ENCODE measurements at places on chromosomes 2 and 18.

DNA sequence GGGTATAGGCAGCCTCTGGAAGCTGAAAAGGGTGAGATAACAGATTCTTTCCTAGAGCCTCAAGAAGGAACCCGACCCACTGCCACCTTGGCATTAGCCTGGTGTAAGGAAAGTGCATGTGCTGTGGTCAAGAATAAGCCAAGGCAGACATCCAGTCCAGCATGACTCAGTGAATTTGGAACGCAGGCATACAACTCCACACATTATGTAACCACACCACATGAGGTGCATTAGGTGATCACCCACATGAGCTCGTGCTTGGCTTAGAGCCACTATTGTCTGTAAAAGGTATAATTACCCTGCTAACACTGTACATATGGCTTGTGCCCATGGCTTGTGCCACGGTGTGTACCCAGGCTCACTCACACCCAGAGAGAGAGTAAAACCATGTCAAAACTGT lies 583.7 kb upstream of the HNMT start:
- no peaks in the 10 kb centered on the region for H3K4me1 ChIP-seq
- H3K27me3 ChIP-seq = no peaks in the 10 kb centered on the region
- no peak overlapping the region for H3K27ac ChIP-seq
- no peaks in the 10 kb centered on the region for H3K36me3 ChIP-seq
- H3K4me3 ChIP-seq = no peak overlapping the region

DNA sequence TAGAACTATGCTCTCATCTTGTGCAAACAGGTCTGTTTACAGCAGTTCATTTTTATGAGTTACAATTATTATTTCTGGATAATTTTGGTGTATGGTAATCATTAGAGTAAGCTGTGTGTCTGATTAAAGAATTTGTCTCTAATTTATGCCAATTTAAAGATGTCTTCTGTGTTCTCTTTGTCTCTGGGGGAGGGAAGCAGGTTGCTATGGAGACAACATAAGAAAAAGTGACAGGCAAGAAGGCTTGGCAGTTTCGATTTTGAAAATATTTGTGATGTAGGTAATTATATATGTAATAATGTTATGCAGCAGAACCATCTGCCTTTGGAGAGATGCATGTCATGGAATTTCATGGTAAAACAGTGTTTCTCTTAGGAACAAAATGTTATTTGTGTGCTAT lies 78.2 kb downstream of the SH3RF3 start:
- H3K4me3 ChIP-seq = no peak overlapping the region
- no peak overlapping the region for H3K27ac ChIP-seq
- peaks cover 30% of the 10 kb centered on the region for H3K4me1 ChIP-seq
- no peak for DNase-seq

DNA sequence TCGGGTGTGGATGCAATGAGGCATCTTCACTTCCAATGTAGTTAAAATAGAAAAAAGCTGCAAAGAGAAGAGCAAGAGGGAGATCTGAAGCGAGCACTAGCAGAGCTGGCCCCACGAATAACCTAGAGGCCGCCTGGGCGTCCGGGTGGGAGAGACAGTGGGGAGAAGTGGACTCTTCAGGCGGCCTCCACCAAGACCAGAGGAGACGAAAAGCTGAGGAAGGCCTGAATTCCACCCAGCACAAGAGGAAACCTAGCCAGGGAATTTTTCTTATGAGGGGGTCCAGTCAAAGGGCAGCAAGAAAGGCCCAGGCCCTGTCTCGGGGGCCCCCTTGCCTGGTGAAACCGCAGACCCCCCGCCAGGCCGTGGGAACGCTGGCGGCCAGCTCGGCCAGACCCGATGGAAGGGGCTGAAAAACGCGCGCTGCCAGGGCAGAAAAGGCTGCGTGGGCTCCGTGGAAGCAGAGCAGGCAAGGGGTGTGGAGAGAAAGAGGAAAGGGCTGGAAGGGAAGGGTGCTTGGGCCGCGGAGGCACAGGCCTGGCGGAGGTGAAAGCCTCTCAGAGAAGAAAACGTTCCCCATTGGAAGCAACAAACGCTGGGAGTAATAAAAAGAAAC lies 69.2 kb downstream of the KCTD1 start:
- no peaks in the 10 kb centered on the region for H3K4me1 ChIP-seq
- no peaks in the 10 kb centered on the region for H3K36me3 ChIP-seq
- no peak overlapping the region for H3K27ac ChIP-seq
- no peak for DNase-seq

DNA sequence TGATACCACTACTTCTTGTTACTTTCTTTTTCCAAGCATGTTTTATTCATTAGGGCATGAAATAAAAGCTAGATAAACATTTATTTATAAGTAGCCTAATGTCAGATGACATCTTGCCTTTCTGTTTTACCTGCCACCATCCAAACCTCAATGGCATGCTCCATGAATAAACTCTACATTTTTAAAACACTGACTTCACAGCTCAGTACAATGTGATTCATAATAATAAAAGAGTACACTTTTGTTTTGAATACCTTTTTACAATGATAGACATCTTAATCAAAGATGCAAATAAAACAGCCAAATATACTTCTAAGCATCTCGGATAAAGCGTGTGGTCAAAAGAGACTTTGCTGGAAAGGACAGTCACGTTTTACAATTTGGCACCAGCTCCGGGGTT lies 88.2 kb downstream of the SPRED2 start:
- H3K4me1 ChIP-seq = peaks cover 2% of the 10 kb centered on the region
- H3K4me3 ChIP-seq = no peak overlapping the region
- H3K27me3 ChIP-seq = peaks cover 8% of the 10 kb centered on the region
- no peak overlapping the region for H3K27ac ChIP-seq
- no peak for DNase-seq

DNA sequence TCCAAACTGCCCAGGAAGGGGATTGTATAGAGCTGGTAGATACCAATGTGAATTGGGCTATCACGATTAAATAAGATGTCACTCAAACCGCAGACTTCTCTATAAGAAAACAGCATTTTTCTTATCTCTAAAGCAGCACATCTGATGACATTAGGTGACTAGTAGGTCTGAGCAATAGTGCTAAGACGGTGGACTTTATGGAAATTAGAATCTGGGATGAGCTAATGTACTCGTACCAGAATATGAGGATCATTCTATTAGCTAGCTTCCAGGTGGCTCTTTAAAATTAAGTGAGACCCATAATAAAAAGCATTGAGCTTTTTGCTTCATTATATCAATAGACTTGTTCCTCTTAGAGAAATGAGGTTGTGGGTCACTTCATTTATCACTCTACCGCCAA lies 130.0 kb upstream of the MC4R start:
- no peaks in the 10 kb centered on the region for H3K4me1 ChIP-seq
- no peaks in the 10 kb centered on the region for H3K27me3 ChIP-seq
- no peak overlapping the region for H3K27ac ChIP-seq
- no peak for DNase-seq
- no peak overlapping the region for H3K4me3 ChIP-seq
- no peaks in the 10 kb centered on the region for H3K36me3 ChIP-seq

DNA sequence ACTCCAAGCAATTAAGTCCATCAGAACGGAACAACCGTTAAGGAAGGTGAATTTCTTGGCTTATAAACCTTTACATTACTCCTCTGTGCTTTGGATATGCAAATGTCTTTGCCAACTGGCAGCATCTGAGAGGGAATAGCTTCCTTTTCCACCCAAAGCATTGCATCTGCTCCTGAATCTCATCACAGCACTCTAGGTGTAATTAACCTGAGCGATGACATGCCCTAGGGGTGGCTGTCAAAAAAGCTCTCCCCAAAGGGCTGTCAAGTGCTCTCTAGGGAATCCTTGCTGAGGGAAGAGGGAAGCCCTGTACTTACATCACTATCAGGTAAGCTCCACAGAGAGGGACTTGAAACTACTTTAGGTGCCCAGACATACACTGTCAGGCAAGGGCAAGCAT lies 5.5 kb upstream of the SMARCAL1 start:
- H3K27me3 ChIP-seq = no peaks in the 10 kb centered on the region
- no peaks in the 10 kb centered on the region for H3K36me3 ChIP-seq

- no peaks in the 10 kb centered on the region for H3K36me3 ChIP-seq
- no peak overlapping the region for H3K27ac ChIP-seq
- H3K4me1 ChIP-seq = no peaks in the 10 kb centered on the region
- H3K27me3 ChIP-seq = peaks cover 16% of the 10 kb centered on the region
Measured at GRCh38 chr2:38178556-38179419, 102.8 kb upstream of the CYP1B1 start.

DNA sequence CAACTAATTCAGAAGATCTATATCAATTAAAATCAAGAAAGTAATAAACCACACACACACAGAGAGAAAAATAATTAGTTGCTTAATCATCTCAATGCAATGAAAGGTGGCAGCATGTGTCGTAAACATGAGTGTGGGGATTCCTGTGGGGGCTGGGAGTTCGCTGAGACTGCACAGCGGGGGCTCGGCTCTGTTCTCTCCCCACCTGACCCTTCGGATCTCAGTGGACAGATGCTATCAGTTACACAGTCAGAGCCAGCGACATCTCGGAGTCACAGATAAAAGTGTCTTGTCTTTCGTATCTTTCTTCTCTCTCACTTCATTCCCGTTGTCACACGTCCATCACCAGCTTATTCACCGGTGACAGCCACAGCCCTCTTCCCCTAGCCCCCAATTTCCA lies 37.1 kb downstream of the COLEC12 start:
- no peak overlapping the region for H3K27ac ChIP-seq
- no peak overlapping the region for H3K4me3 ChIP-seq
- DNase-seq = no peak
- H3K36me3 ChIP-seq = no peaks in the 10 kb centered on the region
- H3K27me3 ChIP-seq = peaks cover 17% of the 10 kb centered on the region

GRCh38 chr18:3679241-3679640 lies 229.3 kb downstream of the TGIF1 start:
- H3K27ac ChIP-seq = no peak overlapping the region
- peaks cover 2% of the 10 kb centered on the region for H3K36me3 ChIP-seq
- no peaks in the 10 kb centered on the region for H3K4me1 ChIP-seq
- DNase-seq = no peak
- no peak overlapping the region for H3K4me3 ChIP-seq

DNA sequence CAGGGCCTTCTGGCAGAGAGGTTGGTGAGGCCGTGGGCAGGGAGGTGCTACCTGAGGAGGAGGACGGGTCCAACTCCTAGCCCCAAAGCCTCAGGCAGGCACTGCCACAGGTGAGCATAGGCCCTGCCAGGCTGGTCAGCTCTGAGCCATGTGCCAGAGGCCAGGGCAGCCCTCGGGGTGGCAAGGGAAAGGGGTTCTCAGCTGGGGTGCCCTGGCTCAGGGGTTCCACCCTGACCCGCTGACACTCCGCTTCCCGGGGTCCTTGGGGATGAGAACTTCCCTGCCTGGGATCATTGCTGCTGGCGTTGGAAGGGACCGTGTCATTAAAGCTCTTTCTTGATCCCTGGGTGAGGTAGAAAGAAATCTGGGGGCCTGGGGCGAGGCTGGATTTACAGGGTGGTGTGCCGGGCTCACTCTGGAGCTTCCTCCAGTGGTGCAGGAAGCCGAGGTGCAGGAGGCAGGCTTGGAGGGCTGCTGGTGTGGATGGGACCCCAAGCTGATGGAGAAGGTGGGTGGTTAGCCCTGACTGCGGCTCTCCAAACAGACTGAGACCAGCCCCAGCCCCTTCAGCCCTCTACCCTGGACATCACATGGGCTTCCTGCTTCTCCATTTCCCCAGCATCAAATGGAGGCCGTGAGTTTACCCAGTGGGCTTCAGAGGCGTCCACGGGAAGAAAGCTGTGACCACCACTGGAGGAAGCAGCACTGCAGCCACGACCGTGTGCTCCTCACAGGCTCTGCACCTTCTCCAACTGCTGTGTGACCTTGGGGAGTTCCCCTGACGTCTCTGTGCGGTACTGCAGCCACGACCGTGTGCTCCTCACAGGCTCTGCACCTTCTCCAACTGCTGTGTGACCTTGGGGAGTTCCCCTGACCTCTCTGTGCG lies 295.2 kb downstream of the NDUFA10 start:
- H3K36me3 ChIP-seq = no peaks in the 10 kb centered on the region
- no peak for DNase-seq
- no peak overlapping the region for H3K4me3 ChIP-seq
- H3K4me1 ChIP-seq = no peaks in the 10 kb centered on the region
- H3K27me3 ChIP-seq = no peaks in the 10 kb centered on the region

DNA sequence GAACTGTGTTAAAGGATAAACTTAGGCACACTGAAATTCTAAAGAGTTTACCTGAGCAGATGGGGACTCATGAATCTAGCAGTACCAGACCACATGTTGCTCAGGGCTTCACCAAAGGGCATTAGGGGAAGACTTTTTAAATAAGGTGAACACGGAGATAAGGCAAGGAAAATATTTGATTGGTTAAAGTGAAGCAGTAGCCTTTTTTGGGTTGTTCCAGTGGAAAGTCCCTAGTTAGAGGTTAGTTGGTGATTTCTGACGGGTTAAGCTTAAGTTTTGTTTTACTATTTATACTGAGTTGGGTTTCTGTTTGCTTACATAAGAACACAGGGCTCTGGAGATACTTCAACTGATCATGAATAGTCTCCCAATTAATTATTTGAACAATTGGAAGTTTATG lies 722.5 kb downstream of the SOCS6 start:
- H3K27ac ChIP-seq = no peak overlapping the region
- DNase-seq = no peak
- H3K4me1 ChIP-seq = no peaks in the 10 kb centered on the region
- no peak overlapping the region for H3K4me3 ChIP-seq
- H3K36me3 ChIP-seq = no peaks in the 10 kb centered on the region

DNA sequence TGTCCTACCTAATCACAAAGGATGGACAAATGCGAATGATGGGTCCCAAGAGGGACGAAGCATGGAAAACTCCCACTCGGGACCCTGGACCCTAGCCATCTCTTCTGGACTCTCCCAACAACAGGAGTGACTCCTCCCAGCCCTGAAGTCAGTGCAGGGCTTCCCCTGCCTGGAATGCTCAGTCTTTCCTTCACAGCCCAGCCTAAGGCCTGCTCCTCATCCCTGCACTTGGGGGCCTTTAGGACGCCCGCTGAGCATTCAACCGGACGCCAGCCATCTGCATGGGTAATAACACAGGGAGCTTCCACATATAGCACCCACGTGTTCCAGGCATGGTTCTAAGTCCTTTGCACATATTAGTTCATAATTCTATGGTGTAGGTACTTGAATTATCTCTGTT lies 237.5 kb downstream of the KLHL29 start:
- H3K36me3 ChIP-seq = no peaks in the 10 kb centered on the region
- no peaks in the 10 kb centered on the region for H3K4me1 ChIP-seq
- H3K27ac ChIP-seq = no peak overlapping the region
- H3K4me3 ChIP-seq = no peak overlapping the region

DNA sequence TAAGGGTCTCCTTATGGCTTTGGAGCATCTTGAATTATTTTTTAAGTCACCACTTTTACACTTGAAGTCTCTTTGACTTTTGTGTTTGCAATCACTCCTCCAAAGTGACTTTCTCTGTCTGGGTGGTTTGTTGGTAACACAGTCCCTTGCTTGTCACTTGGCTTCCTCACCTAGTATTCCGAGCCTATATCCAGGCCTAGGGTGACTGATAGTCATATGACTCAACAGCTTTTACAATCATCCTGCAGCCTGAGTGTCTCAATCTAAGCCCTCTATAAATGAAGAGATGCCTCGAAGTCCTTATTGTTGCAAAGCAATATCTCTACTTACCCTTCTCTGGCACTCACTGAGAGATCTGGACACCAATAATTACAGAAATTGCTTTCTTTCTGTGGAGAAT lies 53.9 kb upstream of the SETBP1 start:
- no peak overlapping the region for H3K4me3 ChIP-seq
- no peaks in the 10 kb centered on the region for H3K27me3 ChIP-seq
- no peaks in the 10 kb centered on the region for H3K4me1 ChIP-seq
- no peaks in the 10 kb centered on the region for H3K36me3 ChIP-seq
- no peak overlapping the region for H3K27ac ChIP-seq

GRCh38 chr2:184498936-184499335 lies 99.4 kb upstream of the ZNF804A start:
- H3K36me3 ChIP-seq = no peaks in the 10 kb centered on the region
- no peaks in the 10 kb centered on the region for H3K27me3 ChIP-seq
- H3K4me3 ChIP-seq = no peak overlapping the region
- no peaks in the 10 kb centered on the region for H3K4me1 ChIP-seq
- no peak for DNase-seq
- H3K27ac ChIP-seq = no peak overlapping the region
